Stimulated activated CD4-positive, alpha-beta T cell treated with anti-CD3 and anti-CD28 coated beads, Interleukin-2, amount 100 ng/mL, for 4 hours (primary cell): ENCODE measurements at places on chromosomes 3 and 15.

DNA sequence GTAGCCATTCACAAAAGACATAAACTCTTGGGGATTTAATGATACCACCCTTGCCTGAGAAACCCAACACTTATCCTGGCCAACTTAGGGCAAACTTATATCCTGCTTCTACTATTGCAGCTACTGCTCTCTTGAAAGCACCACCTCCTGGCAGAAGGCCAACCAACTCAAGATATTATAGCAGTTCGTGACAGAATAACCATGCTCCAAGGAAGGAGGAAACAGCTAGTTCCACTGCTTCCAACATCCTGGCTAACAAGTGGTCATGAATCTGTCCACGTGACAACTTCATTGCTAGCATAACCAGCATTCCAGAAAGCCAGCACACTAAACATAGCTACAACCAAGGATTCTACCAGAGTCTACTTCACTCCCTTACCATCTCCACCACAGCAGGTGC is 1037.5 kb downstream of the TBL1XR1 start:
- no peak for DNase-seq

GRCh38 chr3:155745795-155746550 is 1.1 kb upstream of the PLCH1 start:
- no peak for DNase-seq

DNA sequence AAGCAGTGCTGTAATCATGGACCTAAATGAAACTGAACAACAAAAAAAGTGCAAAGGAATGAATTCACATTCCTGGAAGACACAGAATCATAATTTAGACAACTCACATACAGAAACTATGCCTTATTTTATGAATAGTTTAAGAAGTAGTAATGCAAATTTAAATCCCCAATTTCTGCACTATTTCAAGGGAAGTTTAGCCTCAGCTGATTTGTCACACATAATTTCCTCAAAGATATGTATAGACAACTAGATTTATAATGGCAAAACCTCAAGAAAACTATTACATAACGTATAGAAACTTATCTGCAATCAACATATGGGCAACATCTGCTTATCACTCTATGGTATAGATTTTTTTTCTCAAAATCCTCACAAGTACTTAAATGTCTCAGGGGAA is 7.8 kb upstream of the PTX3 start:
- no peak for DNase-seq

GRCh38 chr15:91973481-91973880 is 120.0 kb downstream of the SLCO3A1 start:
- no peak for DNase-seq

DNA sequence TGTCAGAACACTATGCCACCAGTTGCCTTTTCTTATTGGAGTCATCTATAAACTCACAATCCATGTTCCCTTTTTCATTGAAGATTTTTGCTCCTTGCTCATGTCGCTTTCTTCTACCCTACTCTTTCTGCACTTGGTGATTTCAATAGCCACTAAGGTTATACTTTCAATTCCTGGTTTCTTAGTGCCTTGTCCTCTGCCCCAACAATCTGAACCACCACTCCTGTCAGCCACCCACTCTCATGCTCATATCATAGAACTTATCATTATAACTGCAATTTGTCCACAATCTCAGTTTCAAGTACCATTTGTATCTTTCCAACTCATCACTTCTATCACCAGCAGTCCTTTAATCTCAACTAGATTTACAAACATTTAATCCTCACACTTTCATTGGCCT is 10.0 kb upstream of the GRAMD1C start:
- no peak for DNase-seq

DNA sequence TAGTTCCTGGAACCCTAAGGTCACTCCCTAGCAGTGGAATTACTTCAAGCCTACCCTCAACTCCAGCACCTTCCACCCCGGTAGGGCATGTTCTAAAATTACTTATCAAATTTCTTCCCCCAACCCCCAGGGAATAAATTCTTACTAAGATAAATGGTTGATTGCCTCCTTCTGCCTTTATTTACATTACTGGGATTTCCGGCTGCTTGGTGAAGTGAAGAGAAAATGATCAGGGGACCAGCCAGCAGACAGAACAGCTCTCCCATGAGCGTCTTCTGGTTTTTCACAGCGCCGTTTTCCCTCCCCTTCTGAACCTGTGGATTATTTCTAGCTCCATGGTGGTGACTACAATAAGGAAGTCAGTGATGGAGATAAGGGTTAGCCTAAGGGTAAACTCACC is 521.5 kb upstream of the PPP2R3A start:
- DNase-seq, result no peak

GRCh38 chr15:52199271-52199670 is 8.1 kb upstream of the GNB5 start:
- no peak for DNase-seq

DNA sequence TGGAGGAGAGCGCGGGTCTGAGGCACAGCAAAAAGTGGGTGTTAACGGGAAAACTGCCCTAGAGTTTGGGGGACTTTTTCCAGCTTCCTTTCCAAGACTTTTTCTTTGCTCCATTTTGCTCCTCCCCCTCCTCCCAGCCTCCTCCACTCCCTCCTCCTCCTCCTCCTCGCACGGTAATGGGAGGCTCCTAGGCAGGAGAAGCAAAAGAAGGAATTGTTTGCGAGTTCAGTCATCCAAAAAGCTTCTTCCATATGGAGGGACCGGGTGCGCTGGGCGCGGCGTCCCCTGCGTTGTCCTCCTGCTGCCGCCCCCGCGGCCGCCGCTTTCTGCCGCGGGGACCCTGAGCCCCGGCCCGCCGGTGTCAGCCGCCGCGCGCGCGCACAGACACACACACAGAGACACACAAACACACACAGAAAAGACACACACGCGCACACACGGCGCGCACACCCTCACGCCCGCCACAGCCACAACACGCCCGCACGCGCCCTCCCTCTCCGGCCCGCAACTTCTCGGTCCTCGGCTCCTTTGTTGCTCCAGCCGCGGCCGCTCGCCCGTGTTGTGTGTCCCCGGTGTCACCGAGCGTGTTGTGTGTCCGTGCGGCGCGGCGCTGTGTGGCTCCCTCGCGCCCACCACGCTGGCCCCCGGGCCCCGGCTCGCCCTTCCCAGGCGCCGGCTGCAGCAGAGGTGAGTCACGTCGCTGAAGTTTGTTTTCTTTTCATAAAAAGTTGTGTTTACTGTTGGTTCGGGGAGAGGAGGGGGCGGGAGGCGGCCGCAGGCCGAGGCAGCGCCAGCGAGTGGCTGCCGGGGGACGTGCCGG is at the start of gene BOC:
Gene BOC, plus strand, starts transcription at position 228 of the 820 bp plus-strand sequence. CDS start 38,246 bp downstream, outside the sequence.
- no peak for DNase-seq

DNA sequence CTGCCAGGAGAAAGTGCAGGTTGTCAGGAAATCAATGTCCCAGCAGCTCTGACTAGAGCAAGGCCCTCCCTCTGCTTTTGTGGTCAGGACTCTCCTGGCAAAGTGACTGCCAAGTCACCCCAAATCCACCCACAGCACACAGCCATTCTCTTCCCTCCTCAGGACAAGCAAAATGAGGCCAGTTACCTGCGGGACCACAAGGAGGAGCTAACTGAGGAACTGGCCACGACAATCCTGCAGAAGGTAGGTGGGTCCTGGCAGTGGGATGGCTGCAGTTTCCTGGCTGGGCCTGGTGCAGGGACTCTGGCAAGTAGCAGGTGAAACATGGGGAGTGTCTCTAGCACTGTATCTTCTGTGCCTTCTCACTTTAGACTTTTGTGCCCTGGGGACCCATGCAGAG is 142.5 kb upstream of the EIF1B start:
- DNase-seq, result no peak

- no peak for DNase-seq
These were observed 9.9 kb downstream of the FOXL2 start for GRCh38 chr3:138936741-138937689.
